Stimulated activated CD4-positive, alpha-beta T cell treated with anti-CD3 and anti-CD28 coated beads, Interleukin-4, amount 100 ng/mL, for 4 hours (primary cell): ENCODE measurements at places on chromosomes 11 and 22.
A peak's percentile ranks its signal among the peaks of the same experiment; 100 is the strongest.

GRCh38 chr11:69938206-69938605, 119.0 kb upstream of the FGF3 start:
- DNase-seq, result no peak

DNA sequence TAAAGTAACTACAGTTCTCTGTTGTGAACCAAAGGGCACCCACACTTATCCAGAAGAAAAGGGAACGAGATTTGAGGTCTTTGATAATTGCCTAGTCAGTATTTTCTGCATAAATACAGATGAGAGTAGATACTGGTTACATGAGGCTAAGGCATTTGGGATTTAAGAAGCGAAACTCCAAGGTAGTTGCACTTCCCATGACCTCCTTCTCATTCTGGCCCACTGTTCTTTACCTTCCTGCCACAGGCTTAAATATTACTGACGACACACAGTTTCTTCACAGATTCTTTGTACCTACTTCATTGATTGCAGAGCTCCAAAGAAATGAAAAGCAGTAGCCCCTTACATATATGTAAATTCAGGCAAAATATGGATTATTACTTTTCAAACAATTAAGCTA, 915.3 kb downstream of the LRRC4C start:
- no peak for DNase-seq

DNA sequence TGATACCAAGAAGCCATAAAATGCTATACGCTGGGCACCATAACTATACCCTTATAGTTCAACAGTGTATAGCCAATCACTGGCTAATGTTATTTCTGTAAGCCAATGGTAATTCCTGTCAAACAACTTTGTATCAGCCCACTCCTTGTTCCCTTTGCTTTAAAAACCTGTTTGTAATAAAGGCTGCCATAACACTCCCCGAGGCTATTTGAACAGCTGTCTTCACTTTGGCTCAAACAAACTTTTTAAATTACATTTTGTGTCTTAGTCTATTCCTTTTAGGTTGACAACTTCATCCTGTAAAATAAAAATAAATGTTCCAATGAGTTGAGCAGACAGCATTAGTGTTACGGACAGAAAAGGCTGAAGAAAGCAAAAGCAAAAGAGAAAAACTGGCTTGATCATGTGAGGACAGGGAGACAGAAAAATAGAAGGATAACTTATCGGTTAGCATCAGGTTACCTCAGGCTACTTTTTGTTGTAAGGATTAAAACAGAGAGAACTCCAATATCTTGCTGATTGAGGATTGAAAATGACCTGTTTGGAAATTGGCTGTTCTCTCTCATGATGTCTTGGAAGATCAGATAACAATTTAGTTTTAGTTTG, 95.0 kb downstream of the AASDHPPT start:
- no peak for DNase-seq

DNA sequence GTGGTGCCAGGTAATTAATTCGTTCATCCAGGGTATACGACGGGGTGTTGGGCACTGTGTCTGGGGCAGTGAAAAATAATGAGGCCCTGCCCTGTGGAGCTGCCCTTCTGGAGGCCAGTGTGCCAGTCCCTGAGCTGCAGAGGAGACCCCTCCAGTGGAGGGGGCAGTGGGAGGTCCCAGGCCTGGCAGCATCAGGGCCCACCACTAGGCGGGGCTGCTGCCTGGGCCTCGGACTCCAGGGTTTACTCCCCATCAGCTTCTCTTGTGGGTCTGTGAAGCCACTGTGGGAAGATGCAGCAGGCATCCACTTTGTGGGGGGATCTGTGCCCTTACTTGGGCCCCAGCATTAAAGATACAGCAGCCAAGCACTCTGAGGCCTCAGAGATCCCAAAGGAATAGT, 17.4 kb upstream of the TMPRSS6 start:
- DNase-seq, result no peak

DNA sequence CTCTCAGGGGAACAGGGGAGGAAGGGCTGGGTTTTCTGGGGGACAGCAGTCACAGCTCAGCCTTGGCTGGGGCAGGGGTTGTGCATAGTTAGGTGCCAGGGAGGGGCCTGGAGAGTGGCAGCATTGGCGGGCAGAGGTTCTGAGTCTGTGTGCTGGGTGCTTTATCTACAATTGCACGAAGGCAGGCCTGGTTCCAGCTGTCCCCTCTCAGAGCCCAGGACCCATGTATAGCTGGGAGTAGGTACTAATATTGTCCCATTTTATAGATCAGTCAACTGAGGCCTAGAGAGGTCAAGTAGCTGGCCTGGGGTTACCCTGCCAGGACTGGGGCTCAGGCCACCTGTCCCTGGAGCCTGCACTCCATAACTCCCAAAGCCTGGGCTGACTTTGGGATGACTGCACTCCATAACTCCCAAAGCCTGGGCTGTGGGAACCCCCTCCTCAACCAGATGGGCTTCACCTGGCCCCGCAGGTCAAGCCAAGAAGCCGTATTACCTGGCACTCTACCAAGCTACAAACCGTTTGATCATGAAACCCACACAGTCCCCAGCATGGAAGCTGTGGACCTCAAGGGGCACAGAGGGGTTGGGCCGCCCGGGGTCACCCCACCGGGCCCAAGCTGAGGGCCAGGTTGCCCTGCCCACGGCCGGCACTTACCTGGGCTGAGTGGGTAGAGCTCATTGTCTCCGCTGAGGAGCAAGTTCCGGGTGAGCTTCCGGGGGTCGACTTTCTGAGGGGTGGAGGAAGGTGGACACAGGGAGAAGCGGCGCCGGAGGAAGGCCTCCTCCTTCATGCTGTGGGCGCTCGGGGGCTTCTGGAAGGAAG, 36.5 kb downstream of the OSBPL5 start:
- no peak for DNase-seq

DNA sequence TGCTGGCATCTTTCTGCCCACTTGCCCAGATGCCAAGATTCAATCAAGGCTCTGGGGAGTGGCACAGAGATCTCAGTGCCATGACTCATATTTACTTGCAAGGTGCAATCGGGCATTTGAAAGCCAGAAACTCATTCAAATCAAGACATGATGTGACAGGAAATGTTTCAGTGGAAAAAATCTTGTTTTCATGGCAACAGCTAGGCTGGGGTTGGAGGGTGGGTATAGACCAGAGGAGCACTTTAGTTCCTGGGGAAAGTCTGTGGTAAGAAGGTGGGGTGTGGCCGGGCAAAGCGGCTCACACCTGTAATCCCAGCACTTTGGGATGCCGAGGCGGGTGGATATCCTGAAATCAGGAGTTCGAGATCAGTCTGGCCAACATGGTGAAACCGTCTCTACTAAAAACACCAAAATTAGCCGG, 1.2 kb downstream of the MAJIN start:
- DNase-seq, result peak; percentile 30

DNA sequence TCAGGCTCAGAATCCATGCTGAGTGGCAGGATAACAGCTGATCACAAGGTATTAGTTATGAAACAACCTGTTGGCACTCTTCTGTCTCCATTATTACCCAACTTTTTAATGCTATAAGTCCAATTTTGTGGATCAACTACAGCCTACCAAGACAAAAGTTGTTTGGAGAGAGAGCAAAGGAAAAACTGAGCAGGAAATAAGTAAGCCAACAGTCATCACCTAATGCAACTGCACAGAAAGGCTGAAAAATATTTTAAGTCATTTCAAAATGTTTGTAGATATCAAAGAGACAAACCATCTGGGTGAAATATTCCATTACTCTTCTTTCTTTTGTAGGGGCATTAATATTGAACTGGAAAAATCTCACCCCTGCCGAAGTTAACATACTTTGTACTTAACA, 41.6 kb downstream of the FDX1 start:
- DNase-seq, result no peak

DNA sequence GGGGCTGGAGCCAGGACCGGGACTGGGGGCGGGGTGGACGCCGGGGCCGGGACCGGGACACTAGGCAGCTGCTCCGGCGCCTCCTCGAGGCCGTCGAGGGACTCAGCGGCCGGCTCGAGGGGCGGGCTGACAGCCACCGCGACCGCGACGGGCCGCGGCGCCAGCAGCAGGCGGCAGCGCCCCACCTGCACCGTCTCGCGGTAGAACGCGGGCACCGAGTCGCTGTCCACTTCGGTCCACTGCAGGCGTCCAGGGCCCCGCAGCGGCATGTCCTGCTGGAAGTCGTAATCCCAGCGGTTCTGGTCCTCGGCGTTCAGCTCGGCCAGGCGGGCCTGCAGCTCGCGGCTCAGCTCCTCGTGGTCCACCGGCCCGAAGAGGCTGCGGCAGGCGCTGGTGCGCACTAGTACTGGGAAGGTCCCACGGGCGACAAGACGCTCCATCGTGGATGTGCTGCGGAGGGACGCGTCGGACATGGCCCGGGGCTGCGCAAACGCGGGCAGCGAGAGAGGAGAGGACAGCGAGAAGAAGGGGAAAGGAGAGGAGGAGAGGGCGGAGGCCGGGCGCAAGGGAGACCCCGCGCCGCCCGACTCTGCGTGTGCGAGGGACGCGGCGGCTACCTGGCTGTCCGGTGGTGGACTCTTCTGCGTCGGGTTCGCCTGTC, 428 bp downstream of the CDKN1C start:
- no peak for DNase-seq

- DNase-seq, result no peak
Measured at GRCh38 chr11:68043349-68044144, 4.7 kb downstream of the TCIRG1 start.

GRCh38 chr11:68012843-68013610, 2.9 kb downstream of the ALDH3B1 start:
- no peak for DNase-seq

DNA sequence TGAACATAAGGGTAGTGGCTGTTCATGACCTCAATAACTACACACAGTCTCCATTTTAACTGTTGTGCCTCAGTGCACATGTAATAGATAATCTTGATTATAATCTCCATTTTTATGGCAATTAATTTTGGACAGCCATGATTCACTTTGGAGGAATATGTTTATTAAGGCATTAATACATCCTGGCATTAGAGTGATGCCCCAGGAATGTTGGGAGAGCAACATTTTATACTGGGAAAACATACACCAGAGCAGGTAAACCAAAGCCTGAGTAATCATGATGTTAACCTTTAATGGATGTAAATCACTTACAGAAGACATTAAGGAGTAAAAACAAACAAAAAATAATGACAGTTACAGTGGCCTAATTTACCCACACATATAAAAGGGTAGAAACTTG, 886.3 kb upstream of the RAG2 start:
- DNase-seq, result no peak

GRCh38 chr11:130389335-130389935, 39.0 kb downstream of the ADAMTS8 start:
- no peak for DNase-seq

- no peak for DNase-seq
Measured at GRCh38 chr11:44743959-44744557, 17.3 kb downstream of the TSPAN18 start.

DNA sequence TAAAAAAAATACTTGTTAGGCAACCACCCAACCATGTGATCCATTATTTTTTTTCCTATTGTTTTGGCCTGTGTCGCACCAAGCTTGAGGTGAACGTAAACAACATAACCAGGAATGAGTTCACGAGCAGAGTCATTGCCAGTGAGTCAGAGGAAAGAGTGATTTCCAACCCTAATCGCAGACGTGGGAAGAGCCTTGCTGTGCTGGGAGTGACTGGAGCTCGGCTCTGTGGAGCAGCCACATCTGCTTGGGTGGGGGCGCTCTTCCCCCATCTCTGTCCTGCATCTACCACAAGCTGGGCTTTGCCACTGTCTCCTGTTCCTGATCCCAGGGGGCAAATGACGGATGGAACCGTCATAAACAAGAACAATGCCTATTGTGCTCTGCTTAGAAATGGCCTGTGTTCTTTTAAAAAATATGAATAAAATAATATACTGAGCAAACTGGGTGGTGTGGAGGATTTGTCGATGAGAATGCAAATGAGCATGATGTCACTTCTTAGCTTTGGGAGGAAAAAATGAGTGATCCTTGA, 210.0 kb downstream of the KIRREL3 start:
- DNase-seq, result no peak

- DNase-seq, result no peak
Measured at GRCh38 chr11:9838961-9839360, 175.1 kb downstream of the SWAP70 start.

- no peak for DNase-seq
Measured at GRCh38 chr22:31279821-31280505, 12.3 kb downstream of the PIK3IP1 start.

GRCh38 chr22:46969491-46969890, 207.0 kb downstream of the TBC1D22A start:
- no peak for DNase-seq

DNA sequence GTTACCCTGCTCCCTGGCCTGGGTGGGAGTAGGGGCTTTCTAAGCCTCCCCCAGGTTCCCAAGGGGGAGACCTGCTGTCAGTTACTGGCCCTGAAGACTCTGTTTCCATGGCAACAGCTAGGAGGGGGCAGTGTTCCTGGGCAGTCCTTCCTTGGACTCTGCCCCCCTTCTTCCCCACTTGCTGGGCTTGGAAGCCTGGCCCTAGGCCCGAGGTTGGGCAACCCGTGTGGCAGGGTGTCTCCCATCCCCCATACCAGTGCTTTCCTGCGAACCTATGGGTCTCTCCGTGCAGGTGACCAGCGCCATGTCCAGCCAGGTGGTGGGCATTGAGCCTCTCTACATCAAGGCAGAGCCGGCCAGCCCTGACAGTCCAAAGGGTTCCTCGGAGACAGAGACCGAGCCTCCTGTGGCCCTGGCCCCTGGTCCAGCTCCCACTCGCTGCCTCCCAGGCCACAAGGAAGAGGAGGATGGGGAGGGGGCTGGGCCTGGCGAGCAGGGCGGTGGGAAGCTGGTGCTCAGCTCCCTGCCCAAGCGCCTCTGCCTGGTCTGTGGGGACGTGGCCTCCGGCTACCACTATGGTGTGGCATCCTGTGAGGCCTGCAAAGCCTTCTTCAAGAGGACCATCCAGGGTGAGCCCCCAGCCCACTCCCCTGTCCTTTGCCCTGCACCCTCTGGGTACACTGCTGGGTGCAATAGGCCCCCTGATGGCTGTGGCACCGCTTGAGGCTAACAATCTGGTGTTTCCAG, 1.7 kb downstream of the ESRRA start:
- DNase-seq, result no peak

GRCh38 chr11:1290052-1291040, 19.1 kb downstream of the TOLLIP start:
- DNase-seq, result no peak

DNA sequence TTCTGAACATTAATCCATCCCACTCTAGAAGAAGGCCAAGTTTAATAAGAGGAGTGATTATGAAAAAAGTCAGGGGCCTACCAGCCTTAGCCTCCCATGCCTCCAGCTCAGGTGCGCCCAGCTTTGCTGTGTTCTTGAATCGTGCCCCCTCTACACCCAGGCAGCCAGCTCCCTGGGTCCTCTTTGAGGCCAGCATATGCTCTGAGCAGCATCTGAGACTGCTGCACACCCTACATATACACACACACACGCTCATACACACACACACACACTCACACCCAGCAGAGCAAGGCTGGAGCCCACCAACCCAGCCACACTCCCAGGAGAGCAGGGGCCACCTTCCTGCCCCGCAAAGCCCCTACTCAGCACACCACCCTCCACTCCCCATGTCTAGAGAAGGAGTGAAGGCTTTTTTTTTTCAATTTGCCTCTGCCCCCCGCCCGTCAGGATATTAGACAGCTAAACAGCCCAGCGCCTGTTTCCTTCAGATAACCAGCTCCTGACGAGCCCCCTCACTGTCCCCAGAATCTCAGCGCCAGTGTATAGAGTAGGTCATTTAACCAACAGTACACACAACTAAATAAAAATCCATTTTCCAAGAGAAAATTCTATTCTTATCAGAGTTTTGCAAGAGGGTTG, 121.6 kb downstream of the BUD13 start:
- no peak for DNase-seq
